ENCODE measurements at places on chromosomes 4 and X. TPM values are rescaled to one million over a fixed set of nuclear protein-coding genes. Genes with fewer than 3 reads are reported as not detected.

CHRDL1 gene
- total RNA-seq = not detected

UFSP2 gene
- total RNA-seq = 15.1 TPM

VEGFD gene
- total RNA-seq = 0.31 TPM

MAGEE2 gene
- not detected for total RNA-seq

CLDN22 gene
- not detected for total RNA-seq

SHROOM2 gene
- 0.61 TPM for total RNA-seq

SLC34A2 gene
- 0.19 TPM for total RNA-seq

NUDT11 gene
- total RNA-seq = 2.8 TPM

F11 gene
- not detected for total RNA-seq

ETDB gene
- not detected for total RNA-seq

DMD gene
- not detected for total RNA-seq

DDX53 gene
- not detected for total RNA-seq

PRKG2 gene
- total RNA-seq = 1.4 TPM

TEX13D gene
- total RNA-seq = not detected

C4orf50 gene
- not detected for total RNA-seq

STATH gene
- not detected for total RNA-seq

PAGE5 gene
- total RNA-seq = not detected

GNRHR gene
- total RNA-seq = not detected

ABCD1 gene
- total RNA-seq = 3.3 TPM

HAND2 gene
- total RNA-seq = 0.31 TPM

ERAS gene
- 0.19 TPM for total RNA-seq

TCEAL3 gene
- total RNA-seq = 21.2 TPM

INTS12 gene
- total RNA-seq = 15.9 TPM

MTNR1A gene
- 0.43 TPM for total RNA-seq

SPANXN3 gene
- total RNA-seq = not detected

AKAP14 gene
- not detected for total RNA-seq

GC gene
- not detected for total RNA-seq

OCRL gene
- 24.7 TPM for total RNA-seq

POLN gene
- 1.1 TPM for total RNA-seq

CXCL5 gene
- total RNA-seq = 56.4 TPM

MFSD8 gene
- 16.1 TPM for total RNA-seq

FAM184B gene
- total RNA-seq = 0.07 TPM

MAGED4 gene
- total RNA-seq = 11.3 TPM

SH2D1A gene
- total RNA-seq = not detected

TLR1 gene
- 0.32 TPM for total RNA-seq

RPS6KA6 gene
- total RNA-seq = 3.1 TPM

SPIN4 gene
- total RNA-seq = 6.0 TPM

SPANXA2 gene
- 0.23 TPM for total RNA-seq

SPANXN2 gene
- not detected for total RNA-seq

UCP1 gene
- total RNA-seq = 0.11 TPM

ADAMTS3 gene
- not detected for total RNA-seq

USP17L25 gene
- not detected for total RNA-seq

KANTR gene
- 0.85 TPM for total RNA-seq
